ENCODE measurements at places on chromosomes 11 and 22. TPM values are rescaled to one million over a fixed set of nuclear protein-coding genes. Genes with fewer than 3 reads are reported as not detected.
A peak's percentile ranks its signal among the peaks of the same experiment; 100 is the strongest.

DNA sequence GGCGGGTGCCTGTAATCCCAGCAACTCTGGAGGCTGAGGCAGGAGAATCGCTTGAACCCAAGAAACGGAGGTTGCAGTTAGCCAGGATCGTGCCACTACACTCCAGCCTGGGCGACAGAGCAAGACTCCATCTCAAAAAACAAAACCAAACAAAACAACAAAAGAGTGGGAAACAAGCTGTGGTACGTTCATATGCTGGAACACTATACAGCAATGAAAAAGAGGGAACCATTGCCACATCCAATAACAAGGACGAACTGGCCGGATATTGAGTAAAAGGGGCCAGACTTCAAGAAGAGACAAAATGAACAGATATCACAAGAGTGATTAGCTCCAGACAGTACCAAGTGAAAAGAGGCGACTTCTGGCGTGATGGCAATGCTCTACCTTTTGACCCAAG is 4.9 kb downstream of the MACROD1 start:
- no peak for DNase-seq

DNA sequence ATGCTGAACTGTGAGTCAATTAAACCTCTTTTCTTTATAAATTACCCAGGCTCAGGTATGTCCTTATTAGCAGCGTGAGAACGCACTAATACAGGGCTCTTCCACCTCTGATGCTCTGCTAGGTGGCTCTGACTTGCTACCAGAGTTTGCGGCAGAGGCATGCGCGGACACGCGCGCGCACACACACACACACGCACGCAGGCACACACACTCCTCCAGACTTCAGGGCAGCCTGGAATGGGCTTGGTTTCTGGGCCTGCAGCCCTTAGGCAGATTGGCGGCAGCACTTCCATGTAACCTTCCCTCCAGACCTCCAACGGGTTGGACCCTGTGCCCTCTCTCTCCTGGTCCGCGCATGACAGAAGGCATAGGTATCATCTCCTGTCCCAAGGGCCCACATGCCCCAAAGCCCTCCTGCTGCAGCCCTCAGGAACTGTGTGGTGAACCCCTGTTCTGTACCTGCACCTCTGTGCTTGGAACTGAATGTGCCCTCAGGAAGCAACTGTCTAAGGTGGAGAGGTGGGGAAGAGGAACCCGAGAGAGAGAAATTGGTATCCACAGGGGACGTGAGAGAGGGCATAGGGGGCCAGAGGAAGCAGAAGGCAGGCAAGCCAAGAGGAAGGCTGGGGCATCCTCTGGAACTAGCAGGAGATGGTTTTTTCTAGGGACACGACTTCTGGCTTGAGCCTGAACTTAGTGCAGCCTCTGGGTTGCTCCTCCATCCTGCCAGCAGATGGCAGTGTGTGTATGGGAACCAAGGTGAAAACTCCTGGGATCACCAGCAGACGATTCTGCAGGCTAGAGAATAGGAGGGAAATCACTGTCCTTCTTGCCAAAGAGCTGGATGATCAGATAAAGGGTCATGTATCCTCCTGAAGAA is 23.4 kb upstream of the RIC3 start:
- peak; percentile 55 for DNase-seq

DNA sequence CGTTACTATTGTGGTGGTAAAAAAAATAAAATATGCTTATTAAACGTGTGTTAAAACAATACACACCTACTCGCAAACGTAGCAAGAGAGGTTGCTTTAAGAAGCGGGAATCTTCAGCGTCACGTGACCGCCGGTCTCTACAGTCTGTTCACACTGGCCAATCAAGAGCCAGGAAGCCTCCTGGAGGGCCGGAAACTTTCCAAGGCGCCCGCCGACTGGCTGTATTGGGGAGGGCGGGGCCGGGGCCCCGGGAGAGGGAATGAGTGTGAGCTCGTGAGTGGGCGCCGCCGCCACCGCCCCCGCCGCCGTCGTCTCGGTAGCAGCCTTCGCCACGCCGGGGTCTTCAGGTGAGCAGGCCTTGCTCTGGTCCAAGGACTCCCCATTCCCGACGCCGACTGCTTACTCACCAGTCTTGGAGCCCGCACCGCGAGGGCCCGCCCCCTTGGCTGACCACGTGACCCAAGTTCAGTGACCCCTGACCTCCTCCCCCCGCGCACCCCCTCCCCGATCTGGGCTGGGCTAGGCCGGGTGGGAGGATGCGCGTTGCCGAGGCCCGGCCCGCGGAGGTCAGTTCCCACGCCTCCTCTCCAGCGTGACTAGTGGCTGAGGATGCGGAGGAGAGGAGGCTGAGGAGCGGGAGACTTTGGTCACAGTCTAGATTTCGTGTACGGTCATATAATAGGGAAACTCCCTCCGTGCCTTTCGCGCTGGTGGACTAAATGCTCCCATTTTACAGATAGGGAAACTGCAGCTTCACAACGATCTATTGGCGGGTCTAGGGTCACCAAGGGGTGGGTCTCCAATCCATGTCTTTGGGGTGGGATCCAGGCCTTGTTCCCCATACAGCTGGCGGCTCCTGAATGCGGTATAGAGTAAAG is at the start of gene TAF6L:
TSS of gene TAF6L (plus strand) at position 253 of the 878 bp plus-strand sequence. CDS start 4,388 bp downstream, outside the sequence.
- DNase-seq, result peak; percentile 98

- DNase-seq, result no peak
Measured at GRCh38 chr11:19499999-19500398, 212.6 kb upstream of the NAV2 start.

MCAM gene
- 42.5 TPM for polyA plus RNA-seq

GRCh38 chr22:32204856-32205722 is at the start of gene RFPL2:
TSS of gene RFPL2 (minus strand) at chr22:32205073. CDS start at chr22:32202451, 2,622 bp downstream.
- no peak for DNase-seq

Data from left kidney (tissue), 8 donors.